ENCODE measurements at places on chromosomes 5 and 9. TPM values are rescaled to one million over a fixed set of nuclear protein-coding genes. Genes with fewer than 3 reads are reported as not detected.
A peak's percentile ranks its signal among the peaks of the same experiment; 100 is the strongest.

Gene THBS4
- 1.5 TPM for total RNA-seq

Gene NEURL1B
- 5.8 TPM for total RNA-seq

Gene ADAMTS2
- total RNA-seq, result 3.9 TPM

Gene KLHL3
- total RNA-seq, result not detected

Gene CARTPT
- not detected for total RNA-seq

Gene PCDHGA10
- total RNA-seq, result 3.8 TPM

Gene PRDM9
- not detected for total RNA-seq

Gene PDCD1LG2
- total RNA-seq, result not detected

GRCh38 chr5:169805527-169805934 lies 168.5 kb downstream of the DOCK2 start:
- H3K27ac ChIP-seq, result no peak overlapping the region
- H3K27me3 ChIP-seq, result peaks cover 28% of the 10 kb centered on the region
- H3K4me1 ChIP-seq, result no peaks in the 10 kb centered on the region

GRCh38 chr9:14308853-14309145 lies 5.1 kb downstream of the NFIB start:
- DNase-seq, result no peak
- peaks cover 5% of the 10 kb centered on the region for H3K4me1 ChIP-seq
- H3K27ac ChIP-seq, result no peak overlapping the region
- peaks cover 22% of the 10 kb centered on the region for H3K27me3 ChIP-seq
- no peaks in the 10 kb centered on the region for H3K36me3 ChIP-seq

DNA sequence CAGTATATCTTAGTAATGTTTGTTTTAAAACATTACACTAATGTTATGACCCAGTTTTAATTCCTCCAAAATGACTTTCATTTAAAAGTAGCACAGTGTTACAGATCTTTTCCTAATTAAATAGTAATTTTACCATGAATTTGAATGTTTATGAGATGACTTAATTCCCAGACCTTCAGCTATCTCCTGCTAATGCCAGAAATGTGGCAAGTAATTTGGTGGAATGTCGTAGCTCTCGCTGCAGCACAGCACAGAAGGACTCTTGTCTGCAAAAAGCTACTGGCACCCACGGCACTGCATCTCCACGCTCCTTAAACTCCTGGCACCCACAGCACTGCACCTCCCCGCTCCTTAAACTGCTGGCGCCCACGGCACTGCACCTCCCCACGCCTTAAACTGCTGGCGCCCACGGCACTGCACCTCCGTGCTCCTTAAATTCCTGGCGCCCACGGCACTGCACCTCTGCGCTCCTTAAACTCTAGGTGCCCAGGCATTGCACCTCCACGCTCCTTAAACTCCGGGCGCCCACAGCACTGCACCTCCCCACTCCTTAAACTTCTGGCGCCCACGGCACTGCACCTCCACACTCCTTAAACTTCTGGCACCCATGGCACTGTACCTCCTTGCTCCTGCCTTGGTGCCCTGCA lies 163.1 kb downstream of the CDK5RAP2 start:
- no peak overlapping the region for H3K27ac ChIP-seq
- H3K4me1 ChIP-seq, result no peaks in the 10 kb centered on the region
- no peak for DNase-seq

- H3K27ac ChIP-seq, result no peak overlapping the region
- no peak overlapping the region for H3K4me3 ChIP-seq
- H3K4me1 ChIP-seq, result peaks cover 5% of the 10 kb centered on the region
- no peaks in the 10 kb centered on the region for H3K27me3 ChIP-seq
- no peak for DNase-seq
Measured at GRCh38 chr5:160310552-160311295, 1.6 kb downstream of the CCNJL start.

GRCh38 chr9:87447547-87448432 lies 49.9 kb upstream of the DAPK1 start:
- H3K4me3 ChIP-seq, result no peak overlapping the region
- no peaks in the 10 kb centered on the region for H3K27me3 ChIP-seq
- no peak overlapping the region for H3K27ac ChIP-seq
- H3K36me3 ChIP-seq, result no peaks in the 10 kb centered on the region
- no peak for DNase-seq

DNA sequence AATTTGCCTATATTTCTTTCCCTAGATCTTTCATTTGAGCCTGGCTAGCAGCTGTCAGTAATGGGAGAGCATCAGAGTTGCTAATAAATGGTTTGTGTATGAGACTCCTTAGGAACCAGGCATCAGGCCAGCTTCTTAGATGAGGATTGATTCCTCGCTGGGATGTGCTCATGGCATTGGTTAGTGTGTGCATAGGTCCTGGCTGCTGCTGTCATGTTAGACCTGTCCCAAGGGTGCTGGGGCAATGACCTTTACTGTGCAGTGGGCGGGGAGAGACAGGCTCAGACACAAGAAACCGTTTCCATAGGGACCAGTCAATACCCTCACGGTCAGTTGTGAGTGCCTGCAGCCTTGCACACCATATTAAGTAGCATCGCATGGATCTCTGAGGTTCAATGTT lies 112.3 kb upstream of the NR3C1 start:
- DNase-seq, result no peak
- H3K36me3 ChIP-seq, result no peaks in the 10 kb centered on the region
- H3K27me3 ChIP-seq, result no peaks in the 10 kb centered on the region

GRCh38 chr9:94656200-94656599 lies 16.9 kb upstream of the FBP1 start:
- H3K27ac ChIP-seq, result no peak overlapping the region
- no peak for DNase-seq
- H3K27me3 ChIP-seq, result no peaks in the 10 kb centered on the region
- H3K4me1 ChIP-seq, result no peaks in the 10 kb centered on the region
- H3K4me3 ChIP-seq, result no peak overlapping the region

- H3K36me3 ChIP-seq, result no peaks in the 10 kb centered on the region
- no peak overlapping the region for H3K27ac ChIP-seq
- peaks cover 11% of the 10 kb centered on the region for H3K27me3 ChIP-seq
- H3K4me3 ChIP-seq, result no peak overlapping the region
Measured at GRCh38 chr5:31346896-31347551, 153.5 kb downstream of the CDH6 start.

DNA sequence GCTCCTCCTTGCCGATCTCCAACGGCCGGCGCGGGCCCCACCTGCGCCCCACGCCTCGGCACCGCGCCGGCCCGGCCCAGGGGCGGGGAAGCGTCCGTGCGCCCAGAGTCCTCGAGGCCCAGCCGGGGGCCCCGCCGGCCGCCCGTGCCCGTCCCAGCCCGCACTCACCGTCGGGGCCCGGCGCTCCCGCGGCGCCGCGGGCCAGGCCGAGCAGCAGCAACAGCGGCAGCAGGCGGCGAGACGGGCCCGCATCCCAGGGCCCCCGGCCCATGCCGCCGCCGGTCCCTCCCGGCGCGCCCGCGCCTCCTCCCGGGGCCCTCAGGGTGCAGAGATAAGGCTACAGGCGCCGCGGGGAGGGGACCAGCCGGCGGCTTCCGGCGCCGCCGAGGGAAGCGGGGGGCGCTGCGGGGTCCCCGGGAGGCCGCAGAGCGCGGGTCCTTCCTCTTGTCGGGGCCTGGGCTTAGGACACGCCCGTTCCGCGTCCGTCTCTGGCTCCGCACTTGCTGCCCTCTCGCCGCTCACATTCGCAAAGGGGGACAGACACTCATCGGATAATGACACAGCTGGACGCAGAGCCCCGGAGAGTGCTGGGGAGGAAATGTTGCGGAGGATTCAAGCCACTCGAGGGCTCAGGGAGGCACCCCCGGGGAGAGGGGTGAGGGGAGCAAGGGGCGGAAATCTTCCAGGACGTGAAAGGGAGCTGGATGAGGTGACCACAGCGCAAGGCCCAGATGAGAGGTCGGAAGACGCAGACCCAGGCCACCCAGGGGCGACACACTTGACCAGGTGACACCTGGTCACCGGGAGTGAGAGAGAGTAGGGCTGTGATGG lies at the start of gene SUSD1:
TSS of gene SUSD1 (minus strand) at position 333 of the 831 bp plus-strand sequence. CDS start at position 271, 62 bp downstream.
- H3K4me3 ChIP-seq, result peak within 1 kb of the TSS; percentile 44
- peak within 1 kb of the TSS; percentile 77 for H3K27ac ChIP-seq
- H3K36me3 ChIP-seq, result no peaks in the 10 kb centered on the region
- H3K4me1 ChIP-seq, result peaks cover 13% of the 10 kb centered on the region
- DNase-seq, result no peak
- no peaks in the 10 kb centered on the region for H3K27me3 ChIP-seq

GRCh38 chr5:95773335-95774059 lies 42.4 kb downstream of the RHOBTB3 start:
- H3K36me3 ChIP-seq, result 0 out of 2 replicates have a peak, but pooled peaks cover 3% of the 10 kb centered on the region
- H3K27ac ChIP-seq, result no peak overlapping the region
- no peaks in the 10 kb centered on the region for H3K27me3 ChIP-seq
- peaks cover 6% of the 10 kb centered on the region for H3K4me1 ChIP-seq
- no peak for DNase-seq

GRCh38 chr5:157793301-157793700 lies 49.8 kb downstream of the LSM11 start:
- H3K4me1 ChIP-seq, result no peaks in the 10 kb centered on the region
- H3K4me3 ChIP-seq, result no peak overlapping the region
- no peaks in the 10 kb centered on the region for H3K27me3 ChIP-seq
- DNase-seq, result no peak
- H3K36me3 ChIP-seq, result peaks cover 4% of the 10 kb centered on the region

- peak; percentile 96 for DNase-seq
- H3K27ac ChIP-seq, result peak overlapping the region; percentile 72
- H3K36me3 ChIP-seq, result no peaks in the 10 kb centered on the region
- H3K4me1 ChIP-seq, result peaks cover 56% of the 10 kb centered on the region
- peak overlapping the region; percentile 1 for H3K4me3 ChIP-seq
Measured at GRCh38 chr9:110744715-110745384, 76.3 kb downstream of the MUSK start.

- no peak overlapping the region for H3K4me3 ChIP-seq
- H3K27me3 ChIP-seq, result no peaks in the 10 kb centered on the region
- peaks cover 10% of the 10 kb centered on the region for H3K4me1 ChIP-seq
- peak; percentile 71 for DNase-seq
Measured at GRCh38 chr5:140372971-140373487, 13.0 kb downstream of the SLC4A9 start.

DNA sequence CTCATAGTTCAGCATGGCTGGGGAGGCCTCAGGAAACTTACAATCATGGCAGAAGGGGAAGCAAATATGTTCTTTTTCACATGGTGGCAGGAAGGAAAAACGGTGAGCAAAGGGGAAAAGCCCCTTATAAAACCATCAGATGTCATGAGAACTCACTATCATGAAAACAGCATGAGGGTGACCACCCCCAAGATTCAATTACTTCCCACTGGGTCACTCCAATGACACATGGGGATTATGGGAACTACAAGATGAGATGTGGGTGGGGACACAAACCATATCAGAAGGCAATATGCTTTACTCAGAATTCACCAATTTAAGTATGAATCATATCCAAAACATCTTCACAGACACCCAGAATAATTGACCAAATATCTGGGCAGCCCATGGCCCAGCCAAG lies 19.7 kb downstream of the MAT2B start:
- no peaks in the 10 kb centered on the region for H3K36me3 ChIP-seq
- no peak for DNase-seq

DNA sequence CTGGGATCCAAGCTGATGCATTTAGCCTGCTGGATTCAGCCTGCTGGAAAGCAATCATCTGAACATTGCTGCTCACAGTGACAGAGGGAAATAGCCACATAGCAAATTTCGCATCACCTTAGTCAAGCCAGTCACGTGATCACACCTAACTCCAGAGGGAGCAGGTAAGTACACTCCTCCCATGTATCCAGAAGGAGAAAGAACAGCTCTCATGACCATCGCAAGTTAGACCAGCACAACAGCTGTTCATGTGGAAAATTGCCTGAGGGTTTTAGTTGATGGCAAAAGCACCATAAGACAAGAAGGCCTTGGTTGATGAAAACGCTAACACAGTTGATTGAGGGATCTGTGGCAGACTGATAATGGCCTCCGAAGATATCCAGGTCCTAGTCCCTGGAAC lies 34.2 kb upstream of the MYO10 start:
- no peaks in the 10 kb centered on the region for H3K27me3 ChIP-seq
- no peaks in the 10 kb centered on the region for H3K36me3 ChIP-seq
- peaks cover 2% of the 10 kb centered on the region for H3K4me1 ChIP-seq
- DNase-seq, result no peak

DNA sequence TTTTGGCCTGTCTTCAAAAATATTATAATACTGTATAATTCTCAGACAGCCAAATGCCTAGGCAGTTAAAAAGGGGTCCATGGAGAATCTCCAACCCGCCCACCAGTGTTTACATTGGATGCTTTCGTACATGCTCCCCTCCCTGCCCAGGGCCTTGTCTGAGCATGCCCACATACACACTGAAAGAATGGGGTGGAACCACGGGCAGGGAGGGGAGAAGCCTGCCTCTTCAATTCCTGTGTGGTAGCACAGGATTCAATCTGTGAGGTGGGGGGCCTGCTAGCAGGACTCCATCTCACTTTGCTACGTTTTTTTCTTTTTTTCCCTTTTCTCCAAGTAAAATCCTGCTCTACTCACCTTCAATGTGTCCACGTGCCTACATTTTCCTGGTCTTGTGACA lies 314.7 kb upstream of the GRAMD2B start:
- DNase-seq, result no peak
- no peaks in the 10 kb centered on the region for H3K4me1 ChIP-seq
